C1 segment of cervical spinal cord (tissue), 14 donors: ENCODE measurements at places on chromosomes 11 and 22.

- no peak for DNase-seq
Observed at GRCh38 chr22:42930810-42931420, 73.8 kb upstream of the ARFGAP3 start.

- no peak for DNase-seq
Observed at GRCh38 chr22:46122511-46122971, 27.8 kb upstream of the PPARA start.

DNA sequence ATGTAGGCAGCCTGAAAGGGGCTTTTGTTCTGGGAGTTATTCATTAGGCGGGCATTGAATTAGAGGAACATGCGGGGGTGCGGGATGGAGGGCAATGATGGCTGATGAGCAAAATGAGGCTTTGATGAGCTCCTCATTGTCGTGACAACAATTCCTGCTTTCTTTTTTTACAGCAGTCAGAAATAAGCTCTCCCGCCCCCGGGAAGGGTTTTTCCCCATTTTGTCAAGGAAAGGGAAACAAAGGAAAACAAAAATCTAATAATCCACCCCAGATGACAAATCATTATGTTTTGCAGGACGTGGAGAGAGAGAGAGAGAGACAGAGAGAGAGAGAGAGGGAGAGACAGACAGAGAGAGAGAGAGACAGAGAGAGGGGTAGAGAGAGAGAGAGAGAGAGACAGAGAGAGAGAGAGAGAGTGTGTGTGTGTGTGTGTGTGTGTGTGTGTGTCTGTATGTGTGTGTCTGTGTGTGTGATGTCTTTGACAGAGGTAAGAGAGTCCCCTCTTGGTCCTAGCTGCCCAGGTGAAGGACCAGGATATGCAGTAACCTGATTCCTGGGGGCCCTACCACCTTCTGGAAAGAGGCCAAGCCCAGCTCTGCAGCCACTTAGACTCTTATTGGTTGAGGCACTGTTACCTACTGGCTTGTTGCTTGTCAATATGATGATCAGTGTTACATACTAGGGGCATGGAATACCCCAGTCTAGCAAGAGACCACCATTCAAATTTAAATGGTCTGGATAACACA, 46.7 kb upstream of the PARVA start:
- no peak for DNase-seq

DNA sequence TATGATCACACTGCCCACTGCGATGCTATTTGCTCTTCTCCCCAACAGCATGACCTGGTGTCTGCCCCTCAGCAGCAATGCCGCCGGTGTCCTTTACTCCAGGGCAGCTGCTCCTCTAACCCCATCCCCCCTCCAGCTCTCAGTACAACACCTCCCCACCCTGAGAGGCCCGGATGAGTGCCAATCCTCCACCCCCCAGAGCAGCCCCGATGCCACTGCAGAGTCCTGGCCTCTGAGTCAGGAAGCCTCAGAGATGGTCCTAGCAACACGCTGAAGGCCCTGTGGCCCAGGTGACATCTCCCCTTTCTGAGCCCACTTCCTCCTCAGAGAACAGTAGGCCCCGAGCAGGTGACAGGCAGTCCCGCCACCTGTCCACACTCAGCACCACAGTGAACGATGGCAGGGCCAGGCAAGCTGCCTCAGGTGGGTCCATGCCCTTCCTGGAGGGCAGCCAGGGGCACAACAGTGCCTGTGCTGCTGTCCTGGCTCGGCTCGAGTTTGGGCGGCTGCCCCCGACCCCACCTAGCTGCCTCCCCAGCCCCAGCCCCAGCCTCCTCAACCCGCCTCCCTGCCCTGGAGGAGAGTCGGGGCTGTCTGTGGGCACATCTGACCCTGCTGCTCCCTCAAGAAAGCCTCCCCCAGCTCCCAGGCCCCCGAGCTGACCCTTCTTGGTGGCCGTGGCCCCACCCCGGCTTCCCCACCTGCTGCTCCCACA, 3.9 kb upstream of the NDUFS8 start:
- DNase-seq: no peak

DNA sequence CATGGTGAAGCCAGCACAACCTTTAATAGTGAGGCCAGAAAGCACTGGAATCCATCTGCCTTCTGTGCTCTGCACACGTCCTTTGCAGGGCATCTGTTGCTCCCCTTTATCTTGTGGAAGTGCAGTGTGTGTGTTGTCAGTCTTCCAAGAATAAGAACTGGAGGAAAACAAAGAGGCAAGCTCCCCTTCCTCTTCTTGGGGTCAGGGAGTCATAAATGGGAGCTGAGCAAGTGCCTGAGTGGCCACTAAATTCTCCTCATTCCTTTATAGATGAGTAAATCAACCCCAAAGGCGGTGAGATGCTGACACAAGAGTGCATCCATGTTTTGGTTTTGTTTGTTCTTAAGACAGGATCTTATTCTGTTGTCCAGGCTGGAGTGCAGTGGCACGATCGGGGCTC, 38.3 kb downstream of the WT1 start:
- no peak for DNase-seq

DNA sequence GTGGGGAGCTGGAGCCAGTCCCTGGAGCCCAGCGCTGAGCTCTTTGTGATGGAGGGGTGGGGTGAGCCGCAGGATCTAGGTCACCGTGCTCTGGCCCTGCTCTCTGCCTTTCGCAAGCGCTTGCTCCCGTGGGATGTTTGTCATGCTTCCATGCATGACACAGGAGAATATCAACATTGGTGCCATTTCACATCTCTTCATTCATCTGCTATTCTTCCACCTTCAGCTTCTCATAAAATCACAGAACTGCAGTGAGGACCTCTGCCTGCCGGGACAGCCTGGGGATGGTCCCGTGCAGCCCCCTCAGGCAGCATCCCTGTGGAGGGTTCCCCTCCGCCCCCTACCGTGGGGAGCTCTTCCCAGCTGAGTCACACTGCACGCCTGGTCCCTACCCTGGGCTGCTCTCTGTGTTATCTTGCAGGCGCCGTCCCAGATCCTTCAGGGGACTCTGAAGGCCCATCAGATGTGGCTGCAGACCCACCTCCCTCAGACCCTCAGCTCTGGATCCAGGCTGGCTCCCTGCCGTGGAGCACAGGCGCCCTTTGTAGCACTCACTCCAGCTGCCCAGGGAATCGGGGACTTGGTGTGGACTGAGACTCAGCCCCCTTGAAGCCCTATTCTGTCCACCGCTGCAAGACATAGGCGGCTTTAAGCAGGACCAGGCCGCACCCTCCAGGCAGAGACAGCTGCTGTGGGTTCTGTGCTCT, 5.1 kb upstream of the SEPTIN5 start:
- no peak for DNase-seq
